ENCODE measurements at places on chromosomes 1 and 21.

GRCh38 chr1:11207898-11208611 is 18.9 kb downstream of the ANGPTL7 start:
- DNase-seq: no peak

- DNase-seq: peak; percentile 50
These were observed 539 bp downstream of the ATP8B2 start for GRCh38 chr1:154325583-154326545.

DNA sequence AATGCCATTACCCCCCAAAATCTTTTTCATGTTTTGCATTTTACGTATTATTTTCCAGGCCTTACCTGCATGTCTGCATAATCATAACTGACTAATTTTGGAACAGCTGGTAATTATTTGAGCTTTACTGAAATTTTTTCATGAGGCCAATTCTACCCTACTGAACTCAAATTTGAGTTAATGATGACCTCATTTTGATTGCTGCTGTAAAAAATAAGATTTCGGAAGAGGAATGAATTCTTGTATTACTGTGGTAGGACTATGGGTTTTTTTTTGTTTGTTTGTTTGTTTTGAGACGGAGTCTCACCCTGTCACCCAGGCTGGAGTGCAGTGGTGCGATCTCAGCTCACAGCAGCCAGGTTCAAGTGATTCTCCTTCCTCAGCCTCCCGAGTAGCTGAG is 2.6 kb upstream of the METTL18 start:
- DNase-seq: no peak

DNA sequence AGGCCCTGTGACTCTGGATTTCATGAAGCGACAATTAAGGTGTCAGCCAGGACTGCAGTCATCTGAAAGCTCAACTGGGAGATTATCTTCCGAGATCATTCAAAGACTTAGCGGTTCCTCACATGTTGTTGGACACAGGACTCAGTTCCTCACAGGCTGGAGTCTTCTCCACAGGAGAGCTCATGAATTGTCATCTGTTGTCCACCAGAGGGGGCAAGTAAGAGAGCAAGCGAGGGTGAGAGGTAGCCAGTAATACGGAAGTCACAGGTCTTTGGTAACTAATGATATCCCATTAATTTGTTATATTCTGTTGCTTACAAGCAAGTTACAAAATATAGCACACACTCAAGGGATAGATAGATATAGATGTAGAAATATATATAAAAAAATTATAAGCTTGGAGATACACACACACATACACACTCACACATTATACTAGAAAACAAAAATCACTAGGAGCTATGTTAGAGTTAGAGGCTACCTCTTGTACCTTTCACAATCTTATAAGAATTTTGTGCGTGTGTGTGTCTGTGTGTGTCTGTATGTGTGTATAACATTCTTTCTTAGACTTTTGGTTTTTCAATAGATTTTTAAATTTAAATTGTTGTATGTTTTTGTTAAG is 1695.3 kb downstream of the BRINP3 start:
- peak; percentile 27 for DNase-seq

- no peak for DNase-seq
These were observed 360.2 kb downstream of the HHIPL2 start for GRCh38 chr1:222187566-222188332.

GRCh38 chr1:2962541-2962940 is 58.7 kb upstream of the ACTRT2 start:
- DNase-seq: no peak

DNA sequence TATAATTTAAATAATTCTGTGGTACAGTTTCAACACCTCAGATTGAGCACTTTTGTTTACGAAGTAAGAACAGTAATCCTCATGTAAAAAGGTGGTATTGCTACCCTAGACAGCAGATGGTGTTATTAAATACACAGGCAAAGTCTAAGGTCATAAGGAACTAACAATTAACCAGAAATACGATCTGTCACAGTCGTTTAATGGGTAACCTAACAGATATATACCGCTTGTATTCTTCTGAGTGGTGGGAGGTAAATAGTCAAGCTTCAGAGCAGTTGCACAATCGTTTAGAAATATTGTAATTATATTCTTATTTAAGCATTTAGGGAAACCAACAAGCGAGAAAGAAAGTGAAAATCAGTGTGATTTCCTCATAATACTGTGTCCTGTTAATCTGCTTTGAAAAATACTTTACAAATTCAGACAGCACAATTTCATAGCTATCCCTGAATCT is 9.8 kb upstream of the IRF2BP2 start:
- DNase-seq: no peak

DNA sequence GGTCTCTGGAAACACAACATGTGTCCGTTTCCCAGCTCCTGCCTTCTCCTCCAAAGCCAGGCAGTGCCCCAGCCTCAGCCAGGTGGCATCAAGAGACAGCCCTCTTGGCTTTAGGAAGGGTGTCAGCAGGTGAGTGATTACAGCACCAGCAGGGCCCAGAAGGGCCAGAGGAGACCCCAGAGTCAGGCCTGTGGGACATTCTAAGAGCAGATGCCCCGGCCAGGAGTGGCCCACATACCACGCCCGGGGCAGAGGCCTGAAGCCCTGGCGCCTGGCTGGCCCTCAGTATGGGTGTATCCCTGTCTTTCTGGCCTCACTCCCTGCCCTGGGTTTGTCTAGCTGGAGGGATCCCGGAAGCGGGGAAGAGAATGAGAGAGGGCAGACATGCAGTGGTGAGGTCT is 109.2 kb downstream of the CASZ1 start:
- DNase-seq: no peak

DNA sequence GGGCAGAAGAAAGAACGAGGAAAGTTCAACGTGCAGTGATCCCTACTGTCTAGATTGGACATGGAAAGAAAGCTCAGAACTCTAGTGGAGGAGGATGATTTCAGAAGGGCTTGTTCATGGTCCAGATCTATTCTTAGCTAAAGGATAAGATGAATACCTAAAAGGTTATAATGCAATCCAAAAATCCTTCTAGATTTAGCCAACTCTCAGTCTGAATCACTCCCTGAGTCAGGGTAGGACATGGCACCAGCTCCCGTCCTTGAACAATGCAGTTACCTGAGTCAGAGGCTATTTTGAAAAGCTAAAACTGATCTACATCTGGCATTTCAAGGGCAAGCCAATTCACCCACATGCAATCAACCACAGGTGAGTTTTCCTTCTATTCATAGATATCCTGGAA is 38.8 kb upstream of the HIVEP3 start:
- no peak for DNase-seq

GRCh38 chr1:197807739-197808453 is 32.6 kb upstream of the DENND1B start:
- DNase-seq: no peak

DNA sequence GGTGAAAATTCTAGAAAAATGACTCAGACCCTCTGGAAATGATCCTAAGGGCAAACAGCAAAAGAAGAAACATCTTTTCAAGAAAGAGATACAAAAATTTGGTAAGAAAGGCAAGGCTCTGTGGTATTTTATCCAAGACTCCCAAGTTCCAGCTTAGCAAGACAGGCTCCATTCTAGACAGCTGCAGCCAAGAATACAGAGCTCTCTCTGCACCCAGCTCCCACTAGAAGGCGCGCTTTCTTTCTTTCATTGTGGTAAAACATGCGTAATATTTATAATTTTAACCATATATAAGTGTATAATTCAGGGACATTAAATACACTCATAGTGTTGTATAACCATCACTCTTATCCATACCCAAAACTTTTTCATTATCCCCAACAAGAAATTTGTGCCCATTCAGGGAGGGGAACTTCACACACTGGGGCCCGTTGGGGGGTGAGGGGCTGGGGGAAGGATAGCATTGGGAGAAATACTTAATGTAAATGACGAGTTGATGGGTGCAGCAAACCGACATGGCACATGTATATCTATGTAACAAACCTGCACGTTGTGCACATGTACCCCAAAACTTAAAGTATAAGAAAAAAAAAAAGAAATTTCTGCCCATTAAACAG is 2.2 kb upstream of the HFM1 start:
- no peak for DNase-seq

DNA sequence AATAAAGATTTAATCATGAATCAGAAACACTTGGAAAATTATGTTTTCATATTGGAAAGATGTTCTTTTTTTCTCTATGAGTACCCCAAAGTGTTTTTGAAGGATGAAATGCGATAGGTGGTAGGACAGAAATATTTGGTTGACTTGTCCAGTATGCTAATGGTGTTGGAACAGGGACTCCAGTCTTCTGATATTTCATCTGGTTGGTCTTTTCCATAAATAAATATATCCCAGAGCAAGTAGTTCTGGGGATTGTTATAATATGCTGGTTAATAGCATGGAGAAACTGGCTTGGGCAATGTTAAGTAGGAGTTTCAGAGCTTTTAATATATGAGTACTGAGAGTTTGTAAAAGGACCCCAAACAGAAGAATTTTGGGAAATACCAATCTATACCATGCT is 8.7 kb downstream of the PGM1 start:
- no peak for DNase-seq

- DNase-seq: no peak
These were observed 37.5 kb downstream of the CAMTA1 start for GRCh38 chr1:6822530-6823359.

- no peak for DNase-seq
These were observed 18.9 kb downstream of the ATP5PO start for GRCh38 chr21:33896691-33897090.

GRCh38 chr1:40096646-40096976 is 441 bp downstream of the PPT1 start:
- no peak for DNase-seq

DNA sequence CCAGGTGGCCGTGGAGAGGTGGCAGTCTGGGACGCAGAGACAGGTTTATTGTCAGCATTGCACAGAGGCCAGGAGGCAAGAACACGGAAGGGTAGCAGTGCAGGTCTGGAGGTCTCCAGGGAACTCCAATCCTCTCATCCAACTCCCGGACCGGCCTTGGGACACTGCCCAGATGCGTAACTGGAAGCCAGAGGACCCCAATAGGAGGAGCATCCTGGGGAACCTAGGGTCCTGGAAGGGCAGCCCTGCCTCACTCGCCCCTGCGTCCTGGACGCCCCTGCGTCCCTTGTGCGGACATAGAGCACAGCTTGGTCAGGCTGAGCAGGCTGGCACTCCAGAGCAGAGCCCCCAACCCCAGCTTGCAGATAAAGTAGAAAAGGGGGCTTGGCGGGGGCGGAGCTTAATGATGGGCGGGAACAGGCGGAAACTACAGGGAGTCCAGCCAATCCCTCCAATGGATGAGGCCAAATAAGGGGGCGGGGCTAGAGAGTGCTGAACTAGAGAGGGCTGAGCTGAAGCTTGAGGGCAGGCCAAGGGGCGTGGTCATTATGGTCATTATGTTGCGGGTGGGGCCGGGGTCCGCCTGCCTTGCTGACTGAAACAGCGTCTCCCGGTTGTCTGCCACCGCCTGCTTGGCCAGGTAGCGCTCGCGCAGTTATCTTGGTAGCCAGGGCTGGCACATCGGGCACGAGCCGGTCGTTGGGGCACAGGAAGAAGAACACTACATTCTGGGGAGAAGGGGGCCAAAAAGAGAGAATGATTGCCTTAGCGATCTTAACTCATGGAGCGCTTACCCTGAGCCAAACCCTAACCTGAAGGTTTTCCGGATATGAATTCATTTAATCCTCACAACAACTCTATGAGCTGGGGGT is 3.7 kb upstream of the ARHGEF19 start:
- DNase-seq: no peak

DNA sequence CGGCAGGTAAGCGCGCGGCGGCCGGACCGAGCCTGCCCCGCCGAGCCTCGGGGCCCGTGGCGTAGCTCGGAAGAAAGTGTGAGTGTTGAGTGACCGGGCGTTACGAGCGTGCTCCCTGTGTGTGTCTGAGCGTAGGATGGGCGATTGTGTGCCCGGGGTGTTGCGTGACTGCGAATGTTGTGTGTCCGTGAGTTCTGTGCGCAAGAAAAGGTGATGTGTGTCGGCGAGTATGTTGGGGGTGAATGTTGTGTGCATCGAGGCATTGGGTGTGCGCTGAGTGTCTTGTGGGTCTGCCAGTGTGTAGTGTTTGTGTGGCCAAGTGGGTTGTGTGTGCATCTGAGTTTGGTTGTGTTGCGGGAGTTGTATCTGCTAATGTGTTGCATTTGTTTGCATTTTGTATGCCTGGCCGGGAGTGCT is 398 bp downstream of the PTPRU start:
- DNase-seq: no peak

DNA sequence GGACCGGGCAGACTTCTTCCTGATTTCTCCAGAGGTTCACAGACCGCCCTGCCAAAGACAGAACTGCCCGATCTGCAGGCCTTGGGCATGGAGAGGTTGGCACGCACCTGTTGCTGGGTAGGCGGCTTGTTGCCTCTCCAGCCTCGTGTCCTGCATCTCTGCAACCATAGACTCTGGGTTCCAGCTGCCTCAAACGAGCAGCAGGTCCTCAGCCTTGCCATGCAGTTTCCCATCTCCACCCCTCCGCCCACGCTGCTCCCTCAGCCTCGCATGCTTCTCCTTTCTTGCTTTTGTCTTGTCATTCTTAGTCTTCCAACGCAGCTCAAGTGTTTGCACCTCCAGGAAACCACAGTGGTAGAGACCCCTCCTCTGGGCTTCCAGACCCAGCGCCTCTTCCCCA is 126.2 kb downstream of the LACTBL1 start:
- no peak for DNase-seq

DNA sequence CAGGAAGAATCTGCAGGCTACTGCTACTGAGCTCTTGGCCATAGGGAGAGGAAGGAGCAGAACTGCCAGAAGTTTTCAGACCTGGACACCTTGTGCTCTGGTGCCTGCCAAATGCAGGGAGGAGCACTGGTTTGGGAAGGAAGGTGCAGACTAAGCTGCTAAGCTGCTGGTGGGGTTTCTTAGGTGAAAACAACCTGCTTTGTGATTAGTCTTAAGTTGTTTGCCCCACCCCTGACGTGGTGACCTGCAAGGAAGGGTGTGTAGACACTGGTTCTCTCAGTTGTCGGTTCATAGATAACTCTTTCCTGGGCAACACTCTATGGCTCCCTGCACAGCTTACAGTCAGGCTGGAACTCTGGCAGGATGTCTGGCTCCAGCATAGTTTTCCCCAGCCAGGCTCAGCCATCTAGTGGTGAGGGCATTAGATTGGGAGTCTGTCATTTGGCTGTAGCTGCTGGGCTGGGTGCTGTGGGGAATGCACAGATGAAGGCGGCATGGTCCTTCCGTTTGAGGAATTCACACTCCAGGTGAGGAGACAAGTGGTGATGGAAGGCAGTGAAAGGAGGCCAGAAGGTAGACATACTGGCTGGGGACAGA is 10.3 kb upstream of the S100A10 start:
- no peak for DNase-seq

GRCh38 chr1:64098436-64098835 is 105.0 kb upstream of the UBE2U start:
- no peak for DNase-seq

- DNase-seq: no peak
These were observed 45.8 kb downstream of the NENF start for GRCh38 chr1:212478467-212479025.

DNA sequence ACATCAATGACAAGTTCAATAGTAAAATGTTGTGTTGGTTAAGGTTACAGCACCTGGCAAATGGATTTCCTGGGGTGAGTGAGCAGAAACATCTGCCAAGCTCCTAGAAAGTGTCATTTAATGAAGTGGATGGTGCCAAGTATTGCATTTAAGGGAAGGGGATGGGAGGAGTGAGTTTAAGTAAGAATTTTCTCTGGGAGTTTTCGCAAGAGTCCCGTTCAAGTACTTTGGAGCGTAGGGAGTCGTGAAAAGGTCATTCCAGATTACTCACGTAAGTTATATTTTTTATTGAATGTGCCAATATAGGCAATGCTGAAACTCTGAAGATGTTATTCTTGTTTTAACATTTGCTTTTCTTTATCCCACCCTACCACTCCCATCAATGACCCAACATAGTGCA is 117.4 kb upstream of the RAB3GAP2 start:
- DNase-seq: no peak
